ENCODE measurements at places on chromosomes 2 and 18.

- no peak for DNase-seq
Measured at GRCh38 chr18:27860701-27861107, 316.2 kb downstream of the CDH2 start.

DNA sequence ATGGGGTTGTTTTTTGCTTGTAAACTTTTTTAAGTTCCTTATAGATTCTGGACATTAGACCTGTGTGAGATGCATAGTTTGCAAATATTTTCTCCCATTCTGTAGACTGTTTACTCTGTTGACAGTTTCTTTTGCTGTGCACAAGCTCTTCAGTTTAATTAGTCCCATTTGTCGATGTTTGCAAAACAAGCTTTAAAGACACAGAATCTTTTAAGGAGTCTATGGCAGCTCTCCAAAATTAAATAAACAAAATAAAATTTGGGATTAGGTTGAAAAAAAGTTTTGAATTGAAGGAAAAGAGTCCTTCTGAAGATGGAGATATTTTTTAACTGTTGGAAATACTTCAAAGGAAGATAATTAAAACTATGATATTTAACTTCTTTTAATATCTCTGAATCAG, 88.8 kb downstream of the MAP3K20 start:
- no peak for DNase-seq

GRCh38 chr2:1515986-1516797, 102.9 kb downstream of the TPO start:
- no peak for DNase-seq

DNA sequence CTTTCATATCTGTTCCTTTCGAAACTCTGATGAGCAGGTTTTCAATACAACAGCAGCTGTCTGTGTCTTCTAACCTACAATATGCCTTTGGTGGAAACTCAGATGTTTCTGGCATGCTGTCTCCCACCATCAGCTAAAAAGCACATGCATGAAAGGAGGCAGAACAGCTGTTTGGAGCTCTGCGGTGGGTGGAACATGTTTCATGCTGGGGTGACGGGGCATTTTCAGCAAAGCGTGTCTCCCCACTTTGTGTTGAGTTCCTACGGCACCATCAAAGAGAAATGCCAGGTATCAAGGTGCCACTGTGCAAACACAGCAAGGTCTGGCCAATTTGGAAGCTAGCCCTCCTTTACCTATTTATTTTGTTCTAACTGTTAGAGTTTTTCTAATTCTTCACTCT, 290.1 kb downstream of the CLIP4 start:
- DNase-seq: no peak

DNA sequence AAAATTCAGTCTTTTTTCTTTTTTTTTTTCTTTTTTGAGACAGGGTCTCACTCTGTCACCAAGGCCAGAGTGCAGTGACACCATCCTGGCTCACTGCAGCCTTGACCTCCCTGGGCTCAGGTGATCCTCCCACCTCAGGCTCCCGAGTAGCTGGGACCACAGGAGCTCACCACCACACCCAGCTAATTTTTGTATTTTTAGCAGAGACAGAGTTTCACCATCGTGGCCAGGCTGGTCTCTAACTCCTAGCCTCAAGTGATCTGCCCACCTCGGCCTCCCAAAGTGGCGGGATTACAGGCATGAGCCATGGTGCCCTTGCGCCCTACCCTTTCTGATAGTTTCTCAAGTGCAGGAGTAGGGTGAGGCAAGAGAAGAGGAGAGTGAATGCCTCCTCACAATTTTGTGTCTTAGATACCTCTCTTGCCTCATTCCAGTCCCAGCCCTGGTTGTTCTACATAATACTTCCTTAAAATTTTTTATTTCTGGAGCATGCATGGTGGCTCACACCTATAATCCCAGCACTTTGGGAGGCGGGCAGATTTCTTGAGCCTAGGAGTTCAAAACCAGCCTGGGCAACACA, 68.2 kb upstream of the CAB39 start:
- no peak for DNase-seq

GRCh38 chr2:191646163-191646902, 31.6 kb upstream of the NABP1 start:
- peak; percentile 34 for DNase-seq

GRCh38 chr2:46798998-46799698, 116.5 kb downstream of the MCFD2 start:
- no peak for DNase-seq

GRCh38 chr2:112084689-112085374, 29.8 kb downstream of the TMEM87B start:
- no peak for DNase-seq

- DNase-seq: no peak
Measured at GRCh38 chr18:74540652-74541421, 6.5 kb downstream of the CNDP1 start.

DNA sequence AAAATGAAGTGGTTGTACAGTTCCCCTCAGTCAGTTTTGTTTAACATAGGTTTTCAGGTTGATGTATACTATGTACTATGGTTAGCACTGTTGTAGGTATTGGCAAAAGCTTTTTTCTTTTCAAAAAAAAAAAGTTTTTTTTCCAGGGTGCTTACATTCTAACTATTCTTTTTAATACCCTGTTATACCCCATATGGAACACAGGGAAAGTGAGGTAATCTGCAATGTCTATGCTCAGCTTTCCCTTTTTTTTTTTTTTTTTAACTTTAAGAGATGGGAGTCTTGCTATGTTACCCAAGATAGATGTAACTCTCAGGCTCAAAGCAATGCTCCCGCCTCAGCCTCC, 590 bp upstream of the CCDC138 start:
- no peak for DNase-seq

DNA sequence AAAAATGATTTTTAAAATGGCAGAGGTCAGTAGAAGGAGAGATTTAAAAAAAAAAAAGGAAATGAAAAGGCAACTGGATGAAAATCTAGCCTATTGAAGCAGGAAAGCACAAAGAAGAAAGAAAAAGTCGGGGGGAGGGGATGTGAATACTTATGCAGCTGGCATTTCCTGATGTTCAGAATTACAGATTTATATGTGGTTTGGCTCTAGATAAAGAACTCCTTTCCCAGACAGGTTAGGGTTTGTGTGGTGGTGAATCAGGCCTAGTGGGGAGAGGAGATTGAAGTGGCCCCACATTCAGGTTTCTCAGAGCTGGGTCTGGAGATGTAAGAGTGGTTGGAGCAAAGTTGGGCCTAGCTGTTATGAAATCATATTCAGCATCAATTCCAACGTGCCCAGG, 394.4 kb downstream of the FIGN start:
- DNase-seq: no peak

DNA sequence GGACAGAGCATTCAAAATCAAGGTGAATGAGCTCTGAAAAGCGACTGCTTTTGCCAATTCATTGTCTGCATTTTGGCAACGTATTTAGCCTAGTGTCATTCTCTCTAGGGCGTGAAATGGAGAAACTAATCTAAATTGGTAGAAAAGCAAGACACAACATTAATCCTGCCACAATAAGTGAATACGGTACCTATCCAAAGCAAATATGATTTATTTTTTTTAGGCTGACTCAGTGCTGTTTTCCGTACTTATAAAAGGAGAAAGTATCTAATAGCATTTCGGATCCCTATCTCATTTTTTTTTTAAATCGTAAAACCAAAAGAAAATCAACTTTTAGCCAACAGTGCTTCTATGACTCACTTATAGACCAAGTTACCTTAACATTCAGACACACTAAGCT, 672.5 kb downstream of the LRP1B start:
- no peak for DNase-seq

GRCh38 chr2:45745231-45745630, 93.8 kb downstream of the PRKCE start:
- DNase-seq: no peak

DNA sequence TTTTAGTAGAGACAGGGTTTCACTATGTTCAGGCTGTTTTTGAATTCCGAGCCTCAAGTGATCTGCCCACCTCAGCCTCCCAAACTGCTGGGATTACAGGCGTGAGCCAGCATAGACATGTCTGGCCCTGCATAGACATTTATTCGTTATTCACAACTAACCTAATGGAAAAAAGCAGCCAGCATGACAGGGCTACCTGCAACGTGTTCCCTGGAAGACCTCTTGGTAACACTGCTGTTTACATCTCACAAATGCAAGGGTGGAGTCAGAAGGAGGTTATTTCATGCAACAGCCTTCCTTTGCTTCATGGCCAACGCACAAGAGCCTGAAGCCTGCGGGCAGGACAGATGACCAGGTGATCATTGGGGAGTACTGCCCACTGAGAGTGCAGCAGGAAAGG, 9.2 kb downstream of the SERPINE2 start:
- no peak for DNase-seq

DNA sequence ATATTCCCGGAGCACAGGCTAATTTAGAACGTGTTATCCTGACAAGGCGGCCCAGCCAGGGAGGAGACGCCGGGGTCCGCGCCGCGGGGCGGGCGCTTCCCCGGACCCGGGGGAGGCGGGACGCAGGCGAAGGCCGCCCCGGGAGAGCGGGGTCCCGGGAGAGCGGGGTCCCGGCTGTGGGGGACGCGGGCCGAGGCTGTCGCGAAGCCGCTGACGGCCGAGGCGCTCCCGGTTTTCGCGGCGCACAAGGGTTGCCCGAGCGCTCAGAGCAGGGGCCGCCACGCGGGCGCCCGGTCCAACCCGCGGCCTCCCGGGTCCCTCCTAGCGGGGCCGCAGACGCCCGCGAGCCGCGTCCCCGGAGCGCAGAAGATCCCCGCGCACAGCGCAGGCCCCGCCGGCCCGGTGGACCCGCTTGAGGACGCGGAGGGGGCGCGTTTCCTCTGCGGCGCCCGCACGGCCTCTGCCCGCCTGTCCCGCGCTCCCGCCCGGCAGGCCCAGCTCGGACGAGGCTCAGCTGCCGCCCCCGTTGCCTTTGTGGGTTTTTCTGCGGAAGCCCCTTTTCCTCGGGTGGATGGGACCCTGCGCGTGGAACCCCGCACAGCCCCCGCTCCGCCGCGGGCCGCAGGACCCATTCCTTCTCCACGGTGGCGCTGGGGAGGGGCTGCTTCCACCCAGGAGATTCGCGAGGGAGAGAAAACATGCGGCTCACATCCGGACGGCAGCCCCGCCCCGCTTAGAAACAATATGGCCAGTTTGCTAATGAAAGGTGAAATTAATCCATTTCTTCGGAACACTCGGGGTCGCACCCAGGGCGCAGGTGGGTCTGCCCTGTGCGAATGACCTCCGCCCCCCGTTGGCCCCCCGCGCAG, 9.6 kb upstream of the KCNG2 start:
- DNase-seq: no peak

- peak; percentile 89 for DNase-seq
Measured at GRCh38 chr18:12679183-12679786, 21.4 kb upstream of the SPIRE1 start.

DNA sequence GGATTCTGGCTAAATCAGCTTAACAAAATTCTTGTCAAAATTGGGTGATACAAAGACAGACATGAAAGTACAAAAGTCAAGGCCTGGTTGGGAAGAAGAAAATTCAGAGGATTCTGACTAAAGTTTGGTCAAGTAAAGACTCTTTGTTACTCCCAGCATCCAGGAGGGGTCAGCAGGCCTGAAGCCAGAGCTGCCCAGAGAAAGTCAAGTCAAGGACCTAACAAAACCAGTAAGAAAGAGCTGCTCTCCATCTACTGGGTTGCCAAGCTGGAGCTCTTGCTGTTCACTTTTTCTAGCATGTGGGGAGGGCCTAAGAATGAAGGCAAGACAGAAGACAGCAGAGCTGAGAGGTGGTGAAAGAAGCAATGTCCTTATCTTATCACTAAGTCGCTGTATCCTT, 143.3 kb downstream of the C1D start:
- no peak for DNase-seq

DNA sequence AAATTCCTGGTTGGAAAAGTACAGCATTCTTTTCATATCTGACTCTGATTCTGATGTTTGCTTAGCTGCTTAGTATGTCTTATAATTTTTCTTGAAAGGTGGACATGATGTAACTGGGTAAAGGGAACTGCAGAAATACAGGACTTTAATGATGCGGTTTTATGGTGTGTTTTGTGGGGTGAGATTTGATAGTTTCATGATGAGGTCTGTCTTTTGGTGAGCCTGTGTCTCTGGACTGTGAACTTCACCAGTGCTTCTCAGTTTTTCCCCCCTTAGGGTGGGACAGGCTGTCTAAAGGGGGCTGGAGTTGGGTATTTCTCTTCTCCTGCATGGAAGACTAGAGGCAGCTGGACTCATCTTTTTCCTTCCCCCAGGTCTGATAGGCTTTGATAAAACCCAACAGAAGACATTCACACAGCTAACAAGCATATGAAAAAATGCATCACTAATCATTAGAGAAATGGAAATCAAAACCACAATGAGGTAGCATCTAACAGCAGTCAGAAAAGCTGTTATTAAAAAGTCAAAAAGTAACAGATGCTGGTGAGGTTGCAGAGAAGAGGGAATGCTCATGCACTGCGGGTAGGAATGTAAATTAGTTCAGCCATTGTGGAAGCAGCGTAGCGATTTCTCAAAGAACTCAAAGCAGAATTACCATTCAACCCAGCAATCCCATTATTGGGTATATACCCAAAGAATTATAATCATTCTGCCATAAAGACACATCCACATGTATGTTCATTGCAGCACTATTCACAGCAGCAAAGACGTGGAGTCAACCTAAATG, 77.6 kb downstream of the EPC2 start:
- no peak for DNase-seq

- no peak for DNase-seq
Measured at GRCh38 chr2:75790814-75791467, 80.2 kb upstream of the GCFC2 start.

GRCh38 chr2:203706403-203706802, at the start of gene CD28:
TSS of gene CD28 (plus strand) at chr2:203706639. CDS start at chr2:203706697, 58 bp downstream.
- DNase-seq: no peak

DNA sequence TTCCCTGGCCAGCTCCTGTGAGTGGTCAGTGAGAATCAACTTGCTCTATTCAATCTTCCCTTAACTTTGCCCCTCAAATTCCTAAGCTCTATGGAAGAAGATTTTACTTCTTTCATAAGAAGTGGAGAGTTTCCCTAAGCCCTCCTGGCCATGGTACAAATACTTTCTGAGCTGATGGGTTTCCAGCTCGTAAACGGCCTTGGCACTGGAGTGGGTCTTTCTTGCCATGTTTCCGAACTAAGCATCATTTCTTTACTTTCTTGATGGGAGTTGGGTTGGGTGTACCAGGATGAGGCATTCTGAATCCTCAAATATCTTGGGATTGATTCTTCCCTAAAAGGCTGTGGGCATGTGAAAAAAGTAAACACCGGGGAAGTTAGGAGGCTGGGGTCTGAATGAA, 72.5 kb downstream of the ACKR3 start:
- no peak for DNase-seq

DNA sequence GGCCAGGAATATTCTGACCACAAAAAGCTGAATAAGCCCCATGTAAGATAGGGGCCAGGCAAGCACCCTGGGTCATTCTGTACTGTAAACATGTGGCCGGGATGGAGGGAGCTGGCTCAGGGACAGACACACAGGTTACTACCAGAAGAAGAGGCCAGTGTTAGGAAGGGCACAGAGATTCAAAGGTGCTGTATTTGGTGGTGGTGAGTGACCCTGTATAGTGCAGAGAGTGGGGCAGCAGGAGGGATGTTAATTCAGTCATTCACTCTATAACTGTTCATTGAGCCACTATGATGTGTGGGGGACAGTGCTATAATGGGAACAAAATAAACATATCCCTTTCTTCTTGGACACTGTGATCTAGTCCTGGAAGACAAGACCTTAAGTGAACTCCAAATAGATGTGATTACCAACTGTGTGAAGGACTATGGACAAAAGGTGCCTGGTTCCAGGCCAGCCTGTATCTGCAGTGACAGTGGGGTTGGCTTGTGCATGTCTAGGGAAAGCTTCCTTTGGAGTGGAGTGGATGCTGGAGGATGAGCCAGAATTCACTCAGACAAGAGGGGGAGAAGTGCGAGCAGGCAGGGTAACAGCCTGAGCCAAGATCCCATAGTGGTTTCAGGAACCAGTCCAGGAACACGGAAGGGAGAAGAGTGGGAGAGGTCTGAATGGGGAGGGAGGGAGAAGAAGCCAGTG, 8.3 kb downstream of the MOCOS start:
- DNase-seq: peak; percentile 50

GRCh38 chr2:236769981-236770671, 200.5 kb downstream of the ACKR3 start:
- no peak for DNase-seq

Measured in lower leg skin (tissue), 4 donors.